ENCODE measurements at places on chromosomes 11 and 22.

GRCh38 chr11:10727146-10727851 is 23.7 kb upstream of the CTR9 start:
- no peak for DNase-seq

- peak; percentile 8 for DNase-seq
Measured at GRCh38 chr11:76288166-76288980, 82.1 kb upstream of the WNT11 start.

GRCh38 chr22:17786435-17787161 is 12.3 kb upstream of the BID start:
- no peak for DNase-seq

GRCh38 chr11:117431436-117431835 is 103.8 kb downstream of the CEP164 start:
- no peak for DNase-seq

- DNase-seq, result no peak
Measured at GRCh38 chr11:65634905-65635731, 2.8 kb upstream of the SIPA1 start.

DNA sequence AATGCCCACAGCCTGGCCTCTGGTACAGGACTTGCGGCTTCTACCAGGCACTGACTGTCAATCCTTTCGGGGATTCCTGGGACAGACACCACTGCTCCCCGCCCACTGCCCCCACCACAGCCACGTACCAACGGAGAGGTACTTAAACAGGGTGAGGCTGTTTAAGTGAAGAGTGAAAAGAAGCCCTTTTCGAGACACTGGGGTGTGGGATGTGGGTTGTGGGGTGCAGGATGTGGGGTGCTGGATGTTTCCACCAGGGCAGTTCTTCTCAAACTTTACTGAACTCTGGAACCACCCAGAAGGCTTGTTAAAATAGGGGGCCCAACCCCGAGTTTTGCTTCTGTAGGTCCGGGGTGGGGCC is 34.2 kb upstream of the PRR5 start:
- peak; percentile 70 for DNase-seq

DNA sequence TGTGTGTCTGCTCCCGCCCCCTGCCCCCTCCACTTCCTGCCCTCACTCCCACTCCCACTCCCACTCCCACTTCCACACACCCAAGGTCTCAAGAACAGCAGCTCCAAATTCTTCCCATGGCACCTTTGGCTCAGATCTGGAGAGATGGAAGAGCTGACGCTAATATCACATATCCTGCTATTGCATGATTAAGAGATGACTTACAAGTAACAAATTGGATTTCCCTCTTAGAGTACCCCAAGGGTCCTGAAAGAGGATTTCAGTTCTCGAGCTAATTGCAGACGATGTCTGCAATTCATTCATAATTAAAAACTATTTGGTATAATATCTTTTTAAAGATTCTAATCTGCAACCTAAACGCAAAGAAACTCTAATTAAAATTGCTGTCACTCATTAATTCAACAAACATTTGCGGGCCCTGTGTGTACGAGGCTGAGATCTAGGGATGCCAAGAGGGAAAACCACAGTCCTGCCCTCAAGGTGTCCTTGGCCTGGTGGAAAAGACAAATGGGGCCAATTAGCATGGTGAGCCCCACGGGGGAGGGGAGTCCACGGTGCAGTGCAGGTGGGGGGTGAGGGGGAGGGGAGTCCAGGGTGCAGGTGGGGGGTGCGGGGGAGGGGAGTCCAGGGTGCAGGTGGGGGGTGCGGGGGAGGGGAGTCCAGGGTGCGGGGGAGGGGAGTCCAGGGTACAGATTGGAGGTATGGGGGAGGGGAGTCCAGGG is 50.3 kb downstream of the CELSR1 start:
- no peak for DNase-seq

DNA sequence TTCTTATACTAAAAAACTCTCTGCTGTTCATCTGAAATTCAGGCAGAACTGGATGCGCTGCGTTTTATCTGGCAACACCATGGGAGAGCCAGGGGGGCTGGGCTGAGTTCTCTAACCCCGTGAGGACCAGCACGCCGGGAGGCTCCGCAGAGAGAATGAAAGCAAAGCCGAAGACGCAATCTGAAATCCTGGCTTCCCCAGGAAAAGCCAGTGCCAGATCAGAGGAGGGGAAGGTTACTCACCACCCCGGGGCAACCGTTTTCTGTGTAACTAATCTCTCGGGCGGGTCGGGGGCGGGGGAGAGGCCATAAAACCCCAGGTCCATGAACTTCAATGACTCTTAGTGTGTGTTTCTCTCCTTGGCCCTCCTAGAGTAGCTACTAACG is 99.4 kb downstream of the SHANK2 start:
- no peak for DNase-seq

- DNase-seq, result no peak
Measured at GRCh38 chr22:23574371-23574811, 5.7 kb downstream of the IGLL1 start.

DNA sequence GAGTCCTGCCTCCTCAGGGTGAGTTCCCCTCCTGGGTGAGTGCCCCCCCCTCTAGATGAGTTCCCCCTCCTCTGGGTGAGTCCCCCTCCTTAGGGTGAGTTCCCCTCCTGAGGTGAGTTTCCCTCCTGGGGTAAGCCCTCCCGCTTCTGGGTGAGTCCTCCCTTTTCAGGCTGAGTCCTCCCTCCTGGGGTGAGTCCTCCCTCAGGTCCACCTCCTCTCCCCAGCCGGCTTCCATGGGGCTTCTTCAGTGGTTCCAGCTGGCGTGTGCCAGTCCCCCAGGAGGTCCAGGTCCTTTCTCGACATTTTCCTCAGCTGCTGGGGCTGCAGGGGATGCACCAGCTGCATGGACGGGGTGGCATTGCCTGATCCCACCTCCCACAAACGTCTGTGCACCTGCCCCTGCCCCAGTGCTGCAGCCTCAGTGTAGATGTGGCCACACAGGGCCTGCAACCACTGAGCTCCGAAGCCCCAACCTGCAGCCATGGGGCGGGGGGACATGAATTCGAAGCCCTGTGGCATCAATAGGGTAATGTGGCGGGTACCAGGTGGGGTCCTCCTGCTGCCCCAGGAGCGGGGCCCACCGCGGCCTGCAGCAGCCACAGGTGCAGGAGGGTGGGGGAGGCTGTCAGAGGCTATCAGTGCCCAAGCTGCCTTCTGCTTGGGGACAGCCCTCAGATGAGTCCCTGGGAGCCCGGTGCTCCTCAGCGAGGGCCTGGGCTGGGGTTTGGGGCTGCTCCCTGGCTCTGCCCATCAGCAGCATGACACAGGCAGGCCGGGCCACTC is 101.3 kb upstream of the FGF3 start:
- no peak for DNase-seq

DNA sequence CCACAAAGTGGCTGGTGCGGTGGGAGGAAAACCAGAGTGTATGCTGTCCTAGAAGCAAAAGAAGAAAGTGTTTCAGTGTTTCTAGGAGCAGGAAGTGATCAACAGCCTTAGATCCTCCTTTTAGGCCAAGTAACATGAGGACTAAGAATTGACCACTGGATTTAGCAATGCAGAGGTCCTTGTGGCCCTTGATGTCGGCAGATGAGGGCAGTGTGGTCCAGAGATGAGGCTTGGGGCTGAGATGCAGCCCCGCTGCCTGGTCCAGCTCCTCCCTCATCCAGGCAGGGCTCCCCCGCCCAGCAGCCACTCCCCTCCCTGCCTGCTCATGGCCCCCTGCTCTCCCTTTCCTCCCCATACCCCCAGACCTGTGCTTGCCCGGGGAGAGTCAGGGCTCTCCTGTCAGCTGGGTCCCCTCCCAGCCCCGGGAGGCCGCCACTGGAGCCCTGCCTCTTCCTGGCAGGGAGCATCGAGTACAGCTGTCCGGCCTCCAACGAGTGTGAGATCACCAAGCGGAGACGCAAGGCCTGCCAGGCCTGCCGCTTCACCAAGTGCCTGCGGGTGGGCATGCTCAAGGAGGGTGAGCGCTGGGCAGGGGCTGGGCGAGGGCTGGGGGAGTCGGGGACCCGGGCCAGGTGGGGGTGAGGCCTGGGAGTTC is 3.7 kb downstream of the TRMT112 start:
- DNase-seq, result no peak

- DNase-seq, result no peak
Measured at GRCh38 chr22:46797355-46797754, 34.9 kb downstream of the TBC1D22A start.

GRCh38 chr11:57406337-57406904 is 16.0 kb upstream of the PRG2 start:
- no peak for DNase-seq

DNA sequence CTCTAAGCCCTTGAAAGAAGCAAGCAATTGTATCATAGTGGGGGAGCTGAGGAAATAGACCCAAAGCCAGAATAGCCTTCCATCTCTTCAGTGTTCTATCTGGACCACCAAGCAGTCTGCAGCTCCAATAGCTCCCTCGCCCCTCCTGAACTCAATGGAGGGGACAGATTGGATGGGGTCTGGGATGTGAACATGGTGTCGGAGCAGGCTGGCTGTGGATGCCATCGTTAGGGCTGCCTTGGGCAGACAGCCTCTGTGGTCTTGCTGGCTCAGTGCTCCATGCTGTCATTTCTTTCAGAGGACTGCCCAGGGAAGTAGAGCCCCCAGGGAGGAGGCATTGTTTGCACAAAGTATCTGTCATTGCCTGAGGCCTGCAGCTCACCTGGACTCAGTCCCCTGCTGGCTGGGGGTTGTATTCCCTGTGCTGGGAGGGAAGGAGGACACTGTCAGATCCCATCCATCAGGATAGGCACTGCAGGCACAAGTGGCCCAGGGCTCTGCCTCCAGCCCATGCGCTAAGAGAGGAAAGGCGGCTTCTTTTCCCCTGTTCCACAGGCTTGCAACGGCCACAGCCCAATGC is 537.7 kb downstream of the BUD13 start:
- no peak for DNase-seq

DNA sequence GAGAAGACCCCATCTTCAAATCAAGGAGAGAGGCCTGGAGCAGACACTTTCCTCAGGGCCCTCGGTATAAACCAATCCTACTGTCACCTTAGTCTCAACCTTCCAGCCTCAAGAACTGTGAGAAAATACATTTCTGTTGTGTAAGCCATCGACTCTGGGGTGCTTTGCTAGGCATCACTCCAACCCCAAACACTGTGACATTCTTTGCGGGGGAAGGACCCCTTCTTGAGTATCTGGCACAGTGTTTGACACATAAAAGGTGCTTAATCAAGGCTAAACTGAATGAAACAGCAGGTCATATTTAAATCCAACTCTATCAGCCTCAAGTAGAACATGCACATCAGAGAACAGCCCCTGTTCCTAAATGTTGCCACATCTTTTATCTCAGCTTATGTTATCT is 558.1 kb downstream of the INSC start:
- DNase-seq, result no peak

- DNase-seq, result no peak
Measured at GRCh38 chr22:25833676-25834075, 91.7 kb downstream of the MYO18B start.

- DNase-seq, result no peak
Measured at GRCh38 chr22:50714150-50714549, 23.9 kb upstream of the ACR start.

- no peak for DNase-seq
Measured at GRCh38 chr22:37808294-37808657, 542 bp downstream of the GCAT start.

GRCh38 chr11:47854667-47855066 is 6.5 kb upstream of the NUP160 start:
- DNase-seq, result no peak

GRCh38 chr22:33962409-33962808 is 42.1 kb upstream of the LARGE1 start:
- DNase-seq, result no peak

- DNase-seq, result no peak
Measured at GRCh38 chr11:115297330-115297729, 206.9 kb downstream of the CADM1 start.

- DNase-seq, result no peak
Measured at GRCh38 chr11:101721270-101721669, 137.5 kb upstream of the TRPC6 start.

- DNase-seq, result no peak
Measured at GRCh38 chr22:37491106-37491505, 4.9 kb upstream of the MFNG start.

GRCh38 chr11:108543316-108543964 is 45.3 kb upstream of the POGLUT3 start:
- no peak for DNase-seq

GRCh38 chr22:24805790-24806662 is at the start of gene SGSM1:
TSS of gene SGSM1 (plus strand) at chr22:24806211. CDS start at chr22:24806326, 115 bp downstream.
- peak; percentile 61 for DNase-seq

All from T-helper 9 cell (primary cell).